ENCODE measurements at places on chromosomes 5 and 9.

GRCh38 chr9:16315720-16316119 is 554.8 kb downstream of the BNC2 start:
- DNase-seq, result no peak

GRCh38 chr5:171848006-171848405 is 62.4 kb downstream of the SMIM23 start:
- DNase-seq, result no peak

DNA sequence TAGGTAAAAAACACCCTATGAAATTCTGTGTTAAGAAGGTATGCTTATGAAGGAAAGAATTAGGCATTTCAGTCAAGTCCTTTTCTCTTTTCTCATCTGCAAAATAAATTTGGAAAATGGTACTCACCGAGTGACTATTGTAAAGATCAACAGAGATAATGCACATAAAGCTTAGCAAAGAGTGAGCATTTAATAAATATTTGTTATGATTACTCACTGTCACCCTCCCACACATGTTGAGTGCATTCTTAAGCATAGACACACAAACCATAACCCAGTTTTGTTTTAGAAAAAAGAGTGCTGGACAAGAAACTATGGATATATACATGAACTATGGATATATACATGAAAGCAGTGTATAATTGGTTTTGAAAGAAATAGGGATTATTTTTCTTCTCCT is 54.7 kb upstream of the PRLR start:
- no peak for DNase-seq

GRCh38 chr5:130227699-130228098 is 323.4 kb downstream of the CHSY3 start:
- DNase-seq, result peak; percentile 25

DNA sequence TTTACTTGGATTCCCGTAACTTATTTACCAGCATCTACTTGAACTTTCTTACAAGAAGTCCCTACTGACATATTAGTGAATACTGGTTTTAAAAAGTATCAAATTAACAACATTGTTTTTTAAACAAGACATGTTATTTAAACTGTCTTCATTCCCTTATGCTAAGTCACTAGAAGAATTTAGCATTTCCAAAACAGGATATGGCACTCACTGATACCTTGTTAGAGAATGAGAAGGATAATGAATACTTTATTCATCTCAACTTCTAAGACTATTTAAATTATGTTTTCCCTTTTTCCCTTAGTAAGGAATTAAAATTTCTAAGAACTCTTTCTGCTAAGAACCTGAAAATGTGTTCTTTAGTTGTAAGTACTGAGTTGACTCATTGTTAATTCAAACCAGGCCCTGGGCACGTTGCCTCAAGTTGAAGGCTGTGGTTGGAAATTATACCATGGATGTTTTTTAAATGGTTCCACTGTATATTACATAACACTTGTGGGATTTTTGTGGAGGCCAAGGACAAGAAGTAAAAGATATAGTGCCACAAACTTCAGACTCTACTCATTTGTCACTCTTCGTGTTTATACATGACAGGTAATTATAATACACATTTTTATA is 219.0 kb upstream of the EDIL3 start:
- no peak for DNase-seq
